ENCODE measurements at places on chromosomes 4 and X.
A peak's percentile ranks its signal among the peaks of the same experiment; 100 is the strongest.

DNA sequence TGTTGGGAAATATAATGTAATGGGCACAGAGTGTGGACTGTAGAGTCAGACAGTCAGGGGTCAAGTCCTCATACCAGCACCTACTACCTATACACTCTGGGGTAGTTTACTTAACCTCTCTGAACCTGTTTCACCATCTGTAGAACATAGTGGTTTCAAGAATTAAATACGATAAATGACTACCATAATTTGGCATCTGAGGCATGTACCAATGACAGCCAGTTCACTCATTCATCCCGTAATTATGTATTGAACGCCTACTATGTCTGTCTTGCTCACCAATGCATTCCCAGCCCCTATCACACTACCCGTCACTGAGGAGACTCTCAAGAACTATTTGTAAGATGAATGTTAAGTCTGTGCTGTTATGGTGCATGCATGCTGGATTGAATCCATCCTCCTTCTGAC lies 2.0 kb upstream of the FGB start:
- DNase-seq: peak; percentile 95

GRCh38 chr4:25811374-25811690 lies 51.5 kb downstream of the SEL1L3 start:
- DNase-seq: no peak

GRCh38 chr4:31422006-31422405 lies 701.8 kb downstream of the PCDH7 start:
- no peak for DNase-seq

DNA sequence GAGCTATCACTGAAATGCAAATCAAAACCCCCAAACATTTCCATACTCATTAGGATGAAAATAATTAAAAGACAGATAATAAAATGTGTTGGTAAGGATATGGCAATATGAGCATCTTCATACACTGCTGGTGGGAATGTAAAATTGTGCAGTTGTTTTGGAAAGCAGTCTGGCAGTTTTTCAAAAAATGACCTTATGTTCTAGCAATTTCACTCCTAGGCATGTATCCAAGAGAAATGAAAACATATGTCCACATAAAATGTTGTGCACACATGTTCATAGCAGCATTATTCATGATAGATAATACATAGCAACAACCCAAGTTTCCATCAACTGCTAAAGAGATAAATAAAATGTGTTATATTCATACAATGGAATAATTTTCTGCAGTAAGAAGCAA lies 14.8 kb upstream of the GPRASP2 start:
- DNase-seq: no peak

Measured in non-pigmented ciliary epithelial cell (primary cell).